ENCODE measurements at places on chromosomes 6 and 20. TPM values are rescaled to one million over a fixed set of nuclear protein-coding genes. Genes with fewer than 3 reads are reported as not detected.

PGM3 gene
- total RNA-seq = 24.5 TPM

- H3K36me3 ChIP-seq = no peaks in the 10 kb centered on the region
- H3K4me1 ChIP-seq = peaks cover 44% of the 10 kb centered on the region
- DNase-seq = peak; percentile 77
- no peaks in the 10 kb centered on the region for H3K27me3 ChIP-seq
- H3K4me3 ChIP-seq = peak overlapping the region; percentile 52
Observed at GRCh38 chr6:167153521-167153959, 4.2 kb downstream of the GPR31 start.

DNA sequence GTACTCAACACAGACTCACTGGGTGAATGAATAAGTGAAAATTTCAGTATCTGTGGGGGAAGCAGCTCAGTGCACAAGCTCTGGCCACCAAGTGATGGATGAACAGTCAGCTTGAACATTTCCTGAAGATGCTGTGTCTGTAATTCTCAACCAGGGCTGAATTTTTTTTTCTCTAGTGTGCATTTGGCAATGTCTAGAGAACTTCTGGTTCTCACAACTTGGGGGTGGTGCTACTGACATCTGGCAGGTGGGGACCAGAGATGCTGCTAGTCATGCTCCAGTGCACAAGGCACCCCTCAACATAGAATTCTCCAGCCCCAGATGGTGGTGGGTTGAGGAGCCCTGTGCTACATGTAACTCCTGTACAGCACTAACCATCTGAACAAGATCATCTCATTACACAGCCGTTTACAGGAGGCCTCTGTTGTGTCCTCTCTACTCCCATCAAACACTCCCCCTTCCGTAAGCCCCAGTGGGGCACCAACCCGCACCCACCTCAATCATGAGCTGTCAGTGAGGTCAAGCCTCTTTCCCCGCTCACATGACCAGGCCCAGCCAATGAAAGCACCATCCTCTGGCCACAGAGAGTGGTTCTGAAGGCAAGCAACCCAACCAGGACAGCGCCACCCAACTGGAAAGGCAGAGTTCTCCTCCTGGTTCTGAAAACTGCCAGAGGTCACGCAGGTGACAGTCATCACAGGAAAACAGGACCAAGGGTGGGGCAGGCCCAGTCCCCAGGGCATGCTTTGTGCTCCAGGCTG, 103.9 kb upstream of the PMEPA1 start:
- DNase-seq = no peak
- H3K36me3 ChIP-seq = no peaks in the 10 kb centered on the region
- H3K27ac ChIP-seq = no peak overlapping the region
- H3K27me3 ChIP-seq = no peaks in the 10 kb centered on the region

TCF15 gene
- total RNA-seq = not detected

GRCh38 chr6:89323511-89323971, 8.4 kb upstream of the GABRR2 start:
- peaks cover 5% of the 10 kb centered on the region for H3K4me1 ChIP-seq
- no peak overlapping the region for H3K4me3 ChIP-seq
- peaks cover 30% of the 10 kb centered on the region for H3K36me3 ChIP-seq
- H3K27me3 ChIP-seq = no peaks in the 10 kb centered on the region
- no peak for DNase-seq

DNA sequence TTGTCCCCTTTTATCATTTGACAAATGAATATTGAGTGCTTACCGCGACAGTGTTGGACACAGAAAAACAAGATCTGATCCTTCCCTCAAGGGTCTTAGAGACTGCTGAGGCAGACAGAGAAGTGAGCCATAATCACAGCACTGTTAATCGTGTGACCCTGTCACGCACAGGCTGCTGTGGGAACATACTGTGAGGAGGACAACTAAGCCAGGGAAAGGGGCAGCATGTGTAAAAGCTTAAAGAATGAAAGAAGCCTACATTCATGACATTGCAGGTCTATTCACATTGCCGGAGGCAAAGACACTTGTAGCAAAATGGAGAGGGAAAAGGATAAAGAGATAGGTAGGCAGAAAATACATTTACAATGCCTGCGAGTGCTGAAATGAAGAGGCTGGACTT, 32.7 kb downstream of the TRDN start:
- no peaks in the 10 kb centered on the region for H3K36me3 ChIP-seq
- no peak overlapping the region for H3K4me3 ChIP-seq
- DNase-seq = no peak
- H3K4me1 ChIP-seq = no peaks in the 10 kb centered on the region

DNA sequence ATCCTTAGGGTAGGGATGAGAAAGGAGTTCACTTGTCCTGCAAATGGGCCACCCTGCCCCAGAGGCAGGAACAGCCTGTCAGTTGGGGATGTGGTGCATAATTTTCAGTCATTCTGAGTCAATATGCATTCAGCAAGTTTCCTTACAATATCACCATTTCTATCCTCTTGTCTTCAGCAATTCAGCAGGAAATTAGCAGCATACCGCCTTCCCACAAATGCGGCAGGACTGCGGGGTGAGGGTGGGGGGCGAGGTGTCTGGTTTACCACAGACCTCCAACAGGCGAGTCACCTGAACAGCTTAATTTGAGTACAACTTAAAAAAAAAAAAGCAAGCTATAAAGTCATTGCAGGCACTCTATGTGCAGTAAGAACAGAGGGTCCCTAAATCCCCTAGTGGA, 126.8 kb downstream of the MAP3K7 start:
- H3K4me1 ChIP-seq = peaks cover 19% of the 10 kb centered on the region
- H3K4me3 ChIP-seq = no peak overlapping the region
- H3K36me3 ChIP-seq = no peaks in the 10 kb centered on the region
- no peak overlapping the region for H3K27ac ChIP-seq

FOXF2 gene
- not detected for total RNA-seq

PRSS16 gene
- total RNA-seq = 2.0 TPM

- H3K27me3 ChIP-seq = no peaks in the 10 kb centered on the region
- DNase-seq = no peak
- no peaks in the 10 kb centered on the region for H3K4me1 ChIP-seq
- no peak overlapping the region for H3K27ac ChIP-seq
Observed at GRCh38 chr6:56214703-56215101, 32.7 kb downstream of the COL21A1 start.

DNA sequence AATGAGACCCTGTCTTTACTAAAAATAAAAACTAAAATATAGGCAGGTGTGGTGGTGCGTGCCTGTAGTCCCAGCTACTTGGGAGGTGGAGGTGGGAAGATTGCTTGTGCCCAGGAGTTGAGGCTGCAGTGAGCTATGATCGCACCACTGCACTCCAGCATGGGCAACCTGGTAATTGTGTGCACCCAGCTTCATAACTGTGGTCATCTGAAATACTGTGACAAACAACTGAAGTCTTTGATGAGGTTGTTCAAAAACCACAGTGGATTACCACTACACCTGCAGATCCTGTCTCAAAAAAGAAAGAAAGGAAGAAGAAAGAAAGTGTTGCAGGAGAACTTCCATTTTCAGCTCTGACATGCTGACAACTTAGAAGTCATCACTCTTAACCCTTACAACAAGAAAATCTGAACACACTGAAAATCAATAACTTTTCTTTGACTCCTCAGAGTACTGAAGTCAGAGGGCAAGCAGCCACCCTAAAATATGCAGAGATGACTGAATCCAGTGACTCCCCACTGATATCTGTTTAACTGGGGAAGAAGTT, 13.8 kb upstream of the ZBP1 start:
- no peaks in the 10 kb centered on the region for H3K36me3 ChIP-seq
- H3K27me3 ChIP-seq = peaks cover 9% of the 10 kb centered on the region
- DNase-seq = no peak

DNA sequence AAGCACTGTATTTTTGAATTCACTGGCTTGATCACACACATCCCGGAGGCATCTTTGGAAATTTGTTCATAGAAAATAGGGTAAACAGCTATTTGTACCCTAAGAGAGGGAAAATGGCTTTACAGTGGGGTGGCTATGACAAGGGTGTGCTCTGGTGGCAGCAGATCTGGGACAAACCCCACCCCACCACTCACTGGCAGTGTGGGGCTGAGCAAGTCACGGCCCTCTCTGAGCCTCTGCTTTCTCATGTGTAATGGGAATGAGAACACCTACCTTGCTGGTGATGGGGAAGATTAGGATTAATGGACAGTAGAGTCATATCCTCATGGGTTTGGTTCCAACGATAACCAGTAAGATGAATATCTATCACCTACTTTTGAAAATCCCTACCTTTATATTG, 78.0 kb downstream of the KCNB1 start:
- no peaks in the 10 kb centered on the region for H3K4me1 ChIP-seq
- no peaks in the 10 kb centered on the region for H3K36me3 ChIP-seq
- no peak for DNase-seq
- no peaks in the 10 kb centered on the region for H3K27me3 ChIP-seq

DNA sequence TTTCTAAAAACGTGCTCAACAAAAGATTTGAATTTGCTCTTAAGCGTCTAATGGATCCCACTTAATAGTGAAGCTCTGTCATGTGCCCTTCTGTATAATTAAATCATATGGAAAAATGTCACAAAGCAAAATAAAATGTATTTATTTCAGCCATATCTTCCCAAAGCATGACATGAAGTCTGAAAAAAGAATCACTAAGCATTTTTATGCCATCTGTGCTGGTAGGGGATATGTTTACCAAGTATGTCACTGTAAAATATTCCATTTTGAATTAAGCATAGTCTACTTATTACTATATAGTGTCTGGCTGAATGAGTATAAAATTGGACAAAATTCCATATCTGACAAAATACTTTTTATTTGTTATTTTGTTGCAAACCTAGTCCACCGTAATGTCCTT, 248.0 kb upstream of the QKI start:
- H3K4me3 ChIP-seq = no peak overlapping the region
- DNase-seq = no peak
- H3K36me3 ChIP-seq = no peaks in the 10 kb centered on the region
- H3K4me1 ChIP-seq = no peaks in the 10 kb centered on the region
- H3K27ac ChIP-seq = no peak overlapping the region

- DNase-seq = no peak
- H3K27me3 ChIP-seq = no peaks in the 10 kb centered on the region
- H3K27ac ChIP-seq = no peak overlapping the region
- H3K4me3 ChIP-seq = no peak overlapping the region
- H3K4me1 ChIP-seq = no peaks in the 10 kb centered on the region
- no peaks in the 10 kb centered on the region for H3K36me3 ChIP-seq
Observed at GRCh38 chr6:35082733-35083403, 58.3 kb downstream of the TCP11 start.
